NCI-H146 (cell line): ENCODE measurements at places on chromosomes 5 and 9.

DNA sequence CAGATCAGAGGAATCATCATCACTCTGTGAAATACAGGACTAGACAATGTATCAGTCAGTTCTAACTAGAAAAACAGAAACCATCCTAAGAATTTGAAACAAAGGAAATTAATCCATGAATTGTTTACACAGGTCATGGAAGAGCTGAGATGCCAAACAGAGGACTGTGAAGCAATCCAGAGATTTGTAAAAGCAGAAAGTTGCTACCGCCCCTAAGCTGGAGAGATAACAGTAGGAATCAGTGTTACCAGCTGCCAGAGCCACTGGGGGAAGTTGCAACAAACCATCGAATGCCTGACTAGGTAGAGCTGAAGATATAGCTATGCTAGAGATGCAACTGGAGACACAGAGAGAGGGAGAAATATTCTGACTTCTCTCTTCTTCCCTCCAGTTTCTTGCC lies 10.4 kb upstream of the MIER3 start:
- DNase-seq: no peak

DNA sequence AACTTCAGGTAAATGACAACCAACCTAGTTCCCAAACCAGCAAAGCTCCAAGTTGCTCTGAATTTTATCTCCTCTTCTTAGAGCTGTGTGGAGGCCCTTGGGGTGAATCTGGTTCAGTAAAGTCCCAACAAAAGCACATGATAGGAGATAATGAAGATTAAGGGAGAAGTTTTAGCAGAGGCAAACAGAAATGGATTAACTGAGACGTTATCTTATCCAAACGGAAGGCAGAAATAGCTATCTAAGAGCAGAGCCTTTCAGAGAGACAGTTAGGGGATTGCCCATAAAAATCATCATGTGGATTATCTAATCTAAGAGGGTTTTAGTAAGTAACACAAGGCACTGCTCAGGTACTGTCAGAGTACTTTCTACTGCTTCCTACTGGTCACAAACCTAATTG lies 183.9 kb upstream of the ZNF618 start:
- DNase-seq: no peak

DNA sequence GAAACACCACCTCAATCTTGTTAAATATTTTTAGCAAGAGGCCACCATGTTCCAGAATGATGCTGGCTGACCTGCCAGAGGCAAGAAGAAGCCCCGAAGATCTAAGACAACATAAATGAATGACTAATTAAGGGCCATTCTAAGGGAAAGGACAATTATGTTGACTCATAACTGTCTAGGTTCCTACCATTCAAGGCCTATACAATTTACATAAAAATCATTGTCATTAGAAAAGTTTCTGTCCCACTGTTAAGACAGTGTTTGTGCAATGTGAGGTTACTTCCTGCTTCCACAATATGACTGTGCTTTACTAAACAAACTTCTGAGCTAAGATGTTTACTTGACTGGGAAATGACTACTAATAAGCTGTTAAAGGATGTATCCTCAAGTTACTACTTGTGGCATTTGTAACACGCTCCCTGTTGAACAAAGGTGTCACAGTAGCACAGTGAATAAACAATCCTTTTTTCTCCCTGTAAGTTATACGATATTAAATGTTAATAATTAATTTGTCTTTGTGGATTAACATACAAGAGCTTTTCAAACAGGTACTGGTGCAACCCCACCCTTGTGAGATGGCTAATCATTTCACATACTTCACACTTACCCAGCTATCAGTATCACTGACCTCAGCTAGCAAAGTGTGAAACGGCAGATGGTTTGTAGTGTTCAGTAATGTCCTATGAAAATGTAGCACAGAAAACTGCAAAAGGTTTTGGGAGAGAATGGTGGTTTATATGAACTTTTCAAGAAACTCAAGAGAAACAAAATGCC lies 195.8 kb downstream of the EFNA5 start:
- DNase-seq: no peak

- DNase-seq: no peak
These were observed 390.5 kb downstream of the ZNF608 start for GRCh38 chr5:124355928-124356327.

DNA sequence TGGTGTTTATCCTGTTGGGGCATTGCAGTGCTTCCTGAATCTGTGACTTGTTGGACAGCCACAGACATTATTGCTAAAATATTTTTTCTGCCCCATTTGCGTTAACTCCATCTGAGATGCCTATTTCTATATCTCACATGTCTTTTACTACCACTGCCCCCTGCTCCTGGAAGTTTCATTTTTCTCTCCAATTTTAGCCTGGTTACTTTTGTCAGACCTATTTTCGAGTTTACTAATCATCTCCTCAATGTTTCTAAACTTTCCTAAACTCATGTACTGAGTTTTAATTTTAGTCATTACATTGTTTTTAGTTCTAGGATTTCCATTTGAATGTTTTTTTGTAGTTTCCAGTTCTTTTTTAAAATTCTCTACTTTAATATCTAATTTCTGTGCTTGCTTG lies 17.6 kb downstream of the HAPLN1 start:
- no peak for DNase-seq

DNA sequence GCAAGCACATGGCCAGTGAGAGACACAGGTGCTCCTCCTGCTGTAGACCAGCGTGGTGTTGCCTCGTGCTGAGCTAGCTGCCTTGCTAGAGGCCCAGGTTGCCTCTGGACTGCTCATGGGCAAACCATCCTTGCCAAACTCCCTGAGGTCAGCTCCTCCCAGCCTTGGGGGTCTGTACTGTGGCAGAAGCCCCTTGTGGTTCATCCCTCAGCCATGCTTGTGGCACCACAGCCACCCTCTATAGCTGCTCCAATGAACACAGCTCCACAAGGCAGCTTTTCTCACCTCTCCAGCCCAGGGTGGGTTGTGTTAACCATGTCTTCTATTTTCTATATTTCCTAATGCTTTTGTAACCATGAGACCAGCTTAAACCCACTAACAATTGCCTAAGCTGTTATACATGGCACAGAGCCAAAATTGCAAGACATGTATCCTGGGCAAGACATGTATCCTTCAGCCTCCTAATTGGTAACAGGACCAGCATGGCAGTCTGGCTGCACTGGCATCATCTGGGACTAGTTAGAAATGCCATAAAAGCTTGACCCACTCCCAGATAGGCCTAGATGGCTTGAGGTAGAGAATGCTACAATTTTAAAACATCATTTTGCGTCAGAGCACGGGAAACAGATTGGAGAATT lies 183.1 kb upstream of the S1PR3 start:
- no peak for DNase-seq

DNA sequence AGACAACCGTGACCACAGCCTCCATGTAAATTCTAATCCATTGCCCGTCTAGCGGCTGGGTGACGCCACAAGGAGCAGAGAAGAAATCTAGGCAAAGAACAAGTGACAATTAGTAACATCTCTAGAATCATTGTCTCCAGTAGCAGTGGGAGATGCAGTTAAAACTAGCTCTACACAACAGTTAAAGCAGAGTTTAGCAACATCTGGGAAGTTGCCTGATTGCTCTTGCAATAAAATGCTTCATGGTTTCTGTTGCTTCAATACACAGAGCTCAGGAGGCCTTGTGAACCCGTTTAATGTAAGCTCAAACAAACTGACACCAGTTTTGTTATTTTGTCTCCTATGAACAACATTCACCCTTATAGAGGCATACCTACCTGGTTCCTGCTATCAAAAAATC lies 369.8 kb upstream of the PDE4D start:
- no peak for DNase-seq
